ENCODE measurements at places on chromosomes 1 and 21.

DNA sequence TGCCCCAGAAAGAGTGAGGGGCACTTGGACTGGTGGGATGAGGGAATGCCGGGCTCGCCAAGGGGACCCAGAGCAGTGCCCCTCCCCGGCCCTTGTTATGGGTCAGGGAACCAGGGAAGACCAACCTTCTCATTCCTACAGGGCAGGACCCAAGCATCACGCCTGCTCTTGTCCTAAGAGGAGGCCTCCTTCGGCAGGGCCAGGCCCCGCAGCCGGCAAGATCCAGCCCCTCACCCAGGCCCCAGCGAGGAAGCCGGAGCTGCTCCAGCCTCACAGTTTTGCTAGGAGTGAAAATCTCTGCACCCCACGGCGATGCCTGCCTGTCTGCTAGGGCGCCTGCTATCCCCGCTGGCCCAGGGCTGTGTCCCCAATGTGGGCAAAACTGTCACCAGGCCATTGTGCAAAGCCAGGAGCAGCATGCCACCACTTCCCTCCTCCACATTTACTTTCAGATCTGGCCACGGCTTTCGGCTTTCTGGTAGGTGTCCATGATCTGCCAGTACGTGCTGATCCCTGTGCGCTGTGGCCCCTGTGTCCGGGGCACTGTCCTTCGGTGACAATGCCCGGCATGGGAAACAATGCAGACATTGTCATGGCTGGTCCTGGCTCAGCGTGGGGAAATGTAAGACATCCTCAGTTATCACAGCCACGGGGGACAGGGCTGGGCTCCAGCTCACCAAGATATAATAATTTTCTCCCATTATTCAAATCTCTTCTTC is 9.6 kb downstream of the ACTRT2 start:
- DNase-seq = no peak

DNA sequence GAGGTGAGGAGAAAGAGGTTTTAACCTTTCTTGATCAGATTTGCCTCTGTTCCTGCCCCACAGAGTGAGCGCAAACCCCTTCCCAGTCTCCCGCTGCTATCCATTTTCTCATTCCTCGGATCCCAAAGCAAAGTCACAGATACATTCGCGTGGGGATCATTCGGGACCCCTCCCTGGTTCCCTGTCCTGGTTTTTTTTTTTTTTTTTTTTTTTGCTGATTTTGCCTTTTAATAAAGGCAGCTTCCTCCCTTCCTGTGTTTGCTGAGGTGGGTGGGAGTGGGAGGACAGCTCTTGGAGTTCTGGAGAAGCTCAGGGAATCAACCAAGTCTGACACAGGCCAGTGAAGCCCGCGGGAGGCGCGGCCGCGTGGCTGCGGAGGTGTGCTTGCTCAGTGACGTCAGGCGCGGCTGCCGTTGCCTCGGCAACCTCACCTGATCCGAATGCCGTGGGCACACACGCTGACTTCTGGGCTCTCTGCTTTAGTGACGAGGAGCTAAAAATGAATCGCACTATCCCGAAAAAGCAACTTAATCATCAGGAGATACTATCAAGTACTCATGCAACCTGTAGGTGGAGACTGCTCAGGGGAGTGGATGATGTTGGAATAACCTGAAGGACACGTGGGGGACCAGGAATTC is 106.4 kb downstream of the TBX19 start:
- no peak for DNase-seq

DNA sequence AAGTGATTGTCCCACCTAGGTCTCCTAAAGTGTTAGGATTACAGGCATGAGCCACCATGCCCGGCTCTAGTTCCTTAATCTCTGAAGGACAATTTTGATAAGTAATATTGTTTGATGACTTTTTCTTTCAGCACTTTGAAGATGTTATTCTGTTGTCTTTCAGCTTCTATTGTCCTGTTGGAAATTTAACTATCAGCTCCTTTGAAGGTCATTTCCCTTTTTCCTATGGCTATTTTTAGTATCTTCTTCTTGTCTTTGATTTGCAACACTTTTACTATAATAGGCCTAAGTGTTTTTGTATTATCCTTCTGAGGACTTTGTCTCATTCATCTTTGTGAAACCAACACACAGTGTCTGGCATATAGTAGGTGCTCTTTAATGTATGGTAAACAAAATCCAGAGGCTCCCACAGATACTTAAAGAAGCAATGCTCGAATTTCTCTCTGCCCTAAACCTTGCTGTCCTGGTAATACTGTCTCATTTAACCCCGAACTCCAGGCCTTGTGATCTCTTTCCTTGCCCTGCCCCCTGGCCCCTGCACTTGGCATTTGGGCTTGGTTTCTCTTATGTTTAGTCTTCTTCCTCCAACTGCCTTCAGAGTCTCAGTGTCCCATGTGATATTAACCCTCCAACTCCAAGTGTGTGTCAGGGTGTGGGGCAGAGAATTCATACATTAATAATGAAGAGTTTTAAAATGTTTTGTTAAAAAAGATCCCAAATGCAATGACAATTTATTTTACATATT is 19.0 kb upstream of the AGO1 start:
- DNase-seq = no peak

DNA sequence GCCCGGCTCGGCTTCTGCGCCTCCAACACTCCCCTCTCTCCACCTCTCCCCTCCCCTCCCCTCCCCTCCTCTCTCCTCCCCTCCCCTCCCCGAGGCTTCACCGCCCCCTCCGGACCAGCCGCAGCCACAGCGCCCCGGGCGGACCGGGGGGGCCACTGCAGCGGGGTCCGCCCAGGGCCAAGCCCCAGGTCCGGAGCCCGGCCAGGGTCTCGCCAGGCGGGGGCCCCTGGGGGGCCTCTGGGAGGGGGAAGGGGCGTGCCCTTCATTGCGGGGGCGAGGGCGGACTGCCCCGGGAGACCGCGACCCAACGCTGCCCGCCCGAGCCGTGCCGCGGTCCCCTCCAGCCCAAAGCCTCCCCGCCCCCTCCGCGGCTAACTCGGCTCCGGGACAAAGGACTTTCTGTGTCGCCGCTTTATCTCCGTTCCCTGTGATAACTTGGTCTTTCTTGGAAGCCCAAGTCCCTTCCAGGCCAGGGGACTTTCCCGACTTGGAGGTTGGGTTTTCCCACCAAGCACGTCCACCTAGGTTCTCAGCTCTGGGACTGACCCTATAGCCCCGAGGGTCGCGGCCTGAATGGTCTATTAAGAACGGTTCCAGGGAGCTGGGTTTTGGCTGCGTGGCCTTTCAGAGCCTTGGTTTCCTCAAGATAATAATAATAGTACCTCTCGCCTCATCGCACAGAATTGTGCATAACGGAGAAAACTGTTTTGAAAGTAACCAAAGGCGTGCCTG is at the start of gene UBQLN4:
Gene UBQLN4 (minus strand): TSS at position 31 of the 732 bp plus-strand sequence. CDS start 97 bp downstream, outside the sequence.
- DNase-seq = peak; percentile 78

GRCh38 chr1:91523482-91523881 is 22.8 kb downstream of the CDC7 start:
- DNase-seq = no peak

DNA sequence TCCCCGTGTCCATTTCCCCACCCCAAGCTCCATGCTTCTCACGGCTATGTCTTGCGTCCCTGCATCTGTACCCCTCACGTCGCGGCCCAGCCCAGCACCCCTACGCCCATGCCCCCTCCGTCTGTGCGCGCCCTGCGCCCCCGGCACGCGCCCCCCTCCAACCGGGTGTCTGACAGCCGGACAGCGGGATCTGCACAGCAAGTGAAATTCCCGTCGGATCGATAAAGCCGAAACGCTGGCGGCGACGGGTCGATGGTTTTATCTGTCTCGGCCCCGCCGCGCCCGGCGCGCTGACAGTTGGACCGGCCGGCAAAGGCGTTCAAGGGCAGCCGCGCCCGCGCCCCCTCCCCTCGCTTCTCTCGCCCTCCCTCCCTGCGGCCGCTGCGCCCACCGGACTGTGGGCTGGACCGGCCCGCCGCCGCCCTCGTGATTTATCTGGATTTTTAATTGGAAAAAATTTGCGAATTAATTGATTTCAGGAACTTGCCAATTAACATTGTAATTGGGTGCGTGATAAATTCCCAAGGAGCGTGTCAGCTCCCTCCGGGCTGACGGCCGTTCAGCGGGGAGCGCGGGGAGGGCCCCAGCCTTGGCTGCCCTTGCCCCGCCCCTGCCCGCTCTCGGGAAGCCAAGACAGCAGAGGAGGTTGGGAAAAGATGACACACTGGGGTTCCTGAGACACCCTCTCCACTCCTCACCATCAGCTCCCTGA is 57.1 kb downstream of the TMEM53 start:
- peak; percentile 28 for DNase-seq

DNA sequence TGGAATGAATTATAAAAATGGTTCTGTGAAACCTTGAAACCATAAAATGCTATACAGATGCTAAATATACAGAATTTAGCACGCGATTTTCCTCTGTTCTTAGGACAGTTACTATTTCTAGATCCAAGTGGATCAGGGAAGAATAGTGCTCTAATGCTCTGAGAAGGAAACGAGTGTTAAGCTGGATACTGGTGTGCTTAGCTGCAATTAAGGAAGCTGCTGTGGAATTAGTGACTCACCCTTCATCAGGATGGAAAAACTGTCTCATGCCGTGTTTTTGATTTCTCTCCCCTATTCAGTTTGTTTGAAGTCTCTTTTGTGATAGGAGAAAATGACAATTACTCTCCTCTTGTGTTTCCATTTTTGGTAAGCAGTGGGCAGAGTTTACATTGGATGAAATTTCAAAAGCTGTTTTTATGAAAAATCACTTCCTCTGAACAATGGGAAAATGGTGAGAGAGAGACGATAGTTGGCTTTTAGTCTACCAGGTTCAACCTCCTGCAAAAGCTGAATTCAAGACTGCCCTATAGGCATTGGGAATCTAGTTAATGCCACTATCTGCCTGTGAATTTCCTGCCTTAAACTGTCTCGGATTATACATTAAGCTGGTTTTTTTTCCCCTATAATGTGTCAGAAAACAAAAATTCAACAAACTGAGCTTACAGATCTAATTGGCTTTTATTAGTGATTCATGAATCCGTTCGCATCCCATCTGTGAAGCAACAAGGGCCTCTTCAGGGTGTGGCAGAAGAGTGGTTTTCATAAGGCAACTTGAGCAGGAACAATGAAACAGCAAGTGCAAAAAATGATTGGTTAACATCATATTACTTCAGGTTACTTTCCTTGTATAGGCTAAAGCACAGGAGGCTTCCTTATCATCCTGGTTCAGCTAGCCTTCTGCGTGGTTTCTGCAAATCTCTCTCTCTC is 179.8 kb downstream of the ST6GALNAC3 start:
- DNase-seq = peak; percentile 51

- DNase-seq = peak; percentile 27
These were observed 222.5 kb downstream of the SLC45A1 start for GRCh38 chr1:8540261-8540941.

GRCh38 chr1:225611537-225612223 is 41.2 kb downstream of the ENAH start:
- no peak for DNase-seq

DNA sequence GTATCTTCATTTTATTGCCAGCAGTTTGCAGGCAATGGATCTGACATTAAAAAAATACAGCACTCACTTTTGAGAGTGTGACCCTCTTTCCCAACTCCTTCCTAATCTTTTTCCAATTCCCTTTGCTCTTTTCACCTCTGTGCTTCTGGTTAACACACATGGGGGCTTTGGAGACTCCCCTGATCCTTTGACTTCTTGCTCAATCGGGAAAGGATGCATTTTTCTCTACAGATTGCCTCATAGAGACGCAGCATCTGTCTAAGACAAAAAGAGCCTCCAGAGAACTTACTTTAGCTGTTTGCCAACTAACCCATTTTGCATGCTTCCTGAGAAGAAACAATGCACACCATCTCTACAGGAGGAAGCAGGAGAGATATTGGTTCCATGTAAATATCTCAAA is 378.3 kb downstream of the PBX1 start:
- DNase-seq = no peak

DNA sequence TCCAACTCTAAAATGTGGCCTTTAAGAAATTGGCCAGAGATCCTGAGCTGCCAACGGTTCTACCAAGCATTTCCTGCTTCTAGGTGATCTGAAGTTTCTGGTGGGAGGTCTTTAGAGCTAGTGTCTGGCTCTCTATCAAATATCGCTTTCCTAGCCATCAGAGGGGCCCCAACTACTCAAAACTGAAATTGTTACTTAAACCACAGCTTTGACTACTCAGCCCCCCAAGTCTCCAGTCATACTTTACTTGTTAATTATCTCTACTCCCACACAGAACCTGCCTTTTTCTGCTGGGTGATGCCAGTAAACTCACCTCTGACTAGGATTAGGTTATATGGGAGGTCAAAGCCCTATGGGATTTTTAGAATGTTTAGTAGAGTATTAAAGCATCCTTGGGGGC is 95.1 kb downstream of the FASLG start:
- no peak for DNase-seq

DNA sequence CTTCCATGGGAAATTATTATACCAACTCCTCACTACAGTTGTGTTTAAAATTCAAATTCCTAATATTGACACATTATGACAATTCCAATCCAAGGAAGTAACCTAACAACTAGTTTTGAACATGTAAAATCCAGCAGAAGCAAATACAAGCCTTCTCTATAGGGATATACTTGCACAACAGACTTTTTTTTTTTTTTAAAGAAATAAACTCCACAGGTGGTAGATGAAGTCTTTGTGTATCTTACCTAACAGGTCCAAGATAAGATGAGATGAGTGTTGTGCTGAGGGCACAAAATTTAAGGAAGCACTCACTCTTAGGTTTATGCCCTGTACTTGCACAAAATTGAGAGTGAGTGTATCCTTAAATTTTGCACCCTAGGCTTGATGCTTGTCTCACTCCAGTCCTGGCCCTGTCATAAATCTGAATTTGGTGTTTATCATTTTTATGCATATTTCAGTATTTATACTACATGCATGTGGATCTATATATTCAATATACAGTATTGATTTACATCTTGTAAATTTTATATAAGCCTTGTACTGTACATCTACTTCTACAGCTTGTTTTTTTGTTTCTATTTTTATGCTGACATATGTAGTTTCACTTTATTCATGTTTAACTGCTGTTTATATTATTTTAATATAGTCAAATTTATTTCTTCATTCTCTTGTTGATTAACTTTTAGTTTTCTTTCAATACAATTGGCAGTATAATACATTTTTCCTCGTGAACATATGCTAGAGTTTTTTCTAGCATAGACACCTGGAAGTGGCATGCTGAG is 60.6 kb upstream of the RGL1 start:
- DNase-seq = no peak

GRCh38 chr1:1335792-1336248 is 4.7 kb downstream of the TAS1R3 start:
- DNase-seq = no peak

- no peak for DNase-seq
These were observed 650 bp downstream of the VANGL1 start for GRCh38 chr1:115642168-115643072.

DNA sequence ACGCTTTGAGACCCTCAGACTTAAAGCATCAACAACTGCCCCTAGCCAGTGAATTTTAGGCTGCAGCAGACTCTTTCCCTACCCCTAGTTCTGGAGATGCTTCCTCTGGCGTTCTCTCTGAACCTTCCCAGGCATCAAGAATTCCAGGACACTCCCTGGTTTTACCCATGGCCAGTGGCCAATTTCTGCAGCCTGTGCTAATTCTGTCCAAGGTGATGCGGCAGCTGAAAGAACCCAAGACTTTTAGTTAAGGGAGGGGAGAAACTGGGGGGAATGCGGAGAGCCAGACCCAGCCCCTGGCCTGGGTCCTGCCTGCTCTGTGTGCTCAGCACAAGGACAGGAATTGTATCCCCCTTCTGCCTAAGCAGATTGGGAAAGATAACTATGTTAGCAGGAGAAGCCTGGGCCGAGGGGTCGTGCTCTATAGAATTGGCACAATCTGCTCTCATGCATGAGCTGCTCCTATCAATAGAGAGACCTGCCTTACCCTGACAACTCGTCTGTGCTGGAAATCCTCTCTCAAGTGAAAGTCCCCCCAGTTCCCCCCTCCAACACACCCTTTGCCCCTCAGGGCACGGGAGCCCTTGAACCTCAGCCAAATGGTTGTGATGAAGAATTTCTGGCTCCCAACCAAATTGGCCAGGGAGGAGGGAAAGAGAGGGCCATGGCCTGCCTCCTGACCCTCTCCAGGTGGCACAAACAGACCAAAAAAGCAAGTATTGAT is 5.4 kb upstream of the GJA8 start:
- no peak for DNase-seq
